AG04449 (cell line): ENCODE measurements at places on chromosomes 2 and 18.
A peak's percentile ranks its signal among the peaks of the same experiment; 100 is the strongest.

- DNase-seq: no peak
Observed at GRCh38 chr2:200158647-200159356, 147.7 kb upstream of the SPATS2L start.

DNA sequence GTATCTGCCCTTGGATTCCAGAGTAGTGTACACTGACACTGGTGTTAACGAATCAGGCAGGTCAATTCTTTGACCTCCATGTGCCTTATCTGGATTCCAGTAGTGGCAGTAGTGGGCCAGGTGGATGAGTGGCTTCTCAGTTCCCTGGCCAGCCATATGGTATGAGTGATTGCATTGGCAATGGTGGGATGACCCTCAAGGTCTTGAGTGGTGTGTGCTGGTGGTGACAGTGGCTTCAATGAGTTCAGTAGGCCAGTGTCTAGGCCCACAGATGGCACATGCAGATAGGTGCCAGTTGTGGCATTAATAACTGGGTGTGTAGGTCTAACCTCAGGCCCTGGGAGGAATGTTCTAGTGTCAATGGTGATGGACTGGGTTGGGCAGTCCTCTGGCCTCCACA is 674.1 kb upstream of the NXPH2 start:
- DNase-seq: no peak

DNA sequence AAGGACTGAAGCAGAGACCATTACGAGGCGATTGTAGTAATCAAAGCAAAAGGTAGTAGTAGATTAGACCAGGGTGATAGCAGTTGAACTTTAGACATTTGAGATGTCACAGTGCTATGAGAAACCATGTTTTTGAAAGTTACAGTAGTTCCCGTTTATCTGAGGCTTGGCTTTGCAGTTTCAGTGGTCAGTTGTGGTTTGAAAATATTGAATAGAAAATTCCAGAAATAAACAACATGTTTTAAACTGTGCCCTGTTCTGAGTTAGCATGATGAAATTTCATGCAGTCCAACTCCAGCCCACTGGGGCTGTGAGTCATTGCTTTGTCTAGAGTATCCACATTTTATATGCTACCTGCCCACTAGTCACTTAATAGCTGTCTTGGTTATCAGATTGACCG is 47.5 kb downstream of the ZNF638 start:
- peak; percentile 21 for DNase-seq

GRCh38 chr2:152563764-152564163 is 153.5 kb downstream of the PRPF40A start:
- DNase-seq: no peak

DNA sequence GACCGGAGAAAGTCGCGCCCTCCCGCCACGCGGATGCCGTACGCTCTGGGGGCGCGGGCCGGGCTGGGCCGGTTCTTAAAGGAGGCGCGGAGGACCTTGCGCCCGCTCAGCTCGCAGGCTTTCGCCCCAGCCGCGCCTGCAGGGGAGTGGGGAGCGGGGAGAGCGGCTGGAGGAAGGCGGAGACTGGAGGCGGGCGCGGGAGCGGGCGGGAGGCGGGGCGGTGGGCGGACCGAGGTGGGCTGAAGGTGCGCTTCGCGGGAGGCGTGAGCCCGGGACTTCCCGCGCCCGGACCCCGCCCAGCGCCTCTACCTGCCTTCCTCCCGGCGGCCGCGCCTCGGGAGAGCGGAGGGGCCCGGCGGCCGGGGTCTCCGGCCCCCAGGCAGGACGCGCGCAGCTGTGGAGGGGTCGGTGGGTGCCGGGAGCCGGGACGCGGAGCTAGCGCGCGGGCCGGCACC is at the start of gene ADRA2B:
ADRA2B (minus strand) TSS at position 148 of the 455 bp plus-strand sequence. CDS start 422 bp downstream, outside the sequence.
- no peak for DNase-seq

- no peak for DNase-seq
Observed at GRCh38 chr2:191051825-191052778, 38.1 kb upstream of the STAT1 start.

GRCh38 chr2:16765356-16765755 is 99.7 kb upstream of the CYRIA start:
- no peak for DNase-seq

DNA sequence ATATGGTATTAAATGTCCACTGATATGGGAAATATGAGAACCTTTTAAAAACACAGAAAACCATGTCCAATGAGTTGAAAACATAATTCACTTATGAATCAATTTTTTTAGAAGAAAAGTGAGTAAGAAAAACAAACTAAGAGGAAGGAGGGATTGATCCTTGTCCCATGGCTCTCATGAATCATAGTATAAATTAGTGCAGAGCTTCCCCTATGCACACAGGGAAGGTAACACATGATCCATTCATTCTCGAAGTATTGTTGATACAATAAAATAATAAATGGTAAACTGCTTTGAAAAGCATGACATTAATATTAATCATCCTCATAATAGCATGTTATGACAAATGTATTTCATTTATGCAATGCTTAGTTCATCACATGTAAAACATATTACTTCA is 872.0 kb upstream of the CNTNAP5 start:
- no peak for DNase-seq

DNA sequence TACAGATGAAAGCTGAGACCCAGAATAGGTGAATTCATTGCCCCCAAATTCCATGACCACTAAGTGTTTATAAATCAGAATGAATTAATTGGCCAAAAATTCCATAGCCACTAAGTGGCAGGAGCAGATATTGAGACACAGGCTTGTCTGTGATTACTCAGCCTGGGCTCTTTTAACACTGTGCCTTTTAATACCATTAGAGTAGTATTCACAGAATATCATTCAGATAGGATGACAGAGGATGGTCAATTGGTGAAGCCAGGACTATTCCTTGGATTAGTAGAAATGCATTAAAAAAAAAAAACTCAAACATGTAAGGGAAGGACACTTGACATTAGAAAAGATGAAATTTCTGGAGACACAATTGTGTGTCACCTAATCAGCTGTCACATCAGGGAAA is 698.6 kb downstream of the DCC start:
- no peak for DNase-seq
